ENCODE measurements at places on chromosomes 1 and 21. TPM values are rescaled to one million over a fixed set of nuclear protein-coding genes. Genes with fewer than 3 reads are reported as not detected.

DNA sequence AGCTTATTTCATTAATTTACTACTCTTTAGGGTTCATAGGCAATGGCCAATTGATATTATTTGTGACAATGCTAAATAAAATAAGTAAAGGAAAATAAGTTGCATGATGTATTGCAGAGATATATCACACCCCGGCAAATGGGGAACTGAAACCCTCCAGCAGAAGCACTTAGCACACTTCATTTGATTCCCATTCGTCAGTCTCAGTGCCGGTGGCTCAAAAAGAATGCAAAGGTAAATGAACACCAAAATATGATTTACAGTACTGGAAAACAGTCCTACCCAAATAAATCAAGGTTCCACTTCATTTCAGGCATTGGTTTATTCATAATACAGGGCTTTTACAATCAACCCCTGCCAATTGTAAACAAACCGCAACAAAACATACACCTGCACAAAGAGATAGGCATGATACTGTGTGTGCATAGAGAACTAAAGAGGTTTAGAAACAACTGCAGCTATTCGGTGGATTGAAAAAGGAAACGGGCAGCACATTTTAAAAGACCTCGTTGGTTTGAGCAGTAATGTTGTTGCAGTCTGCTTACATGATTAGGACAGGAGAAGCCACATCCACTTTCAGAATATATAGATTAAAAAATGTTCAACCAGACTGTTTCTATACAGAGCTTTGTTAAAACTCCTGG, 1019.2 kb downstream of the TTLL7 start:
- no peak for DNase-seq

GRCh38 chr1:178739285-178740045, 14.4 kb downstream of the RALGPS2 start:
- DNase-seq = no peak

DNA sequence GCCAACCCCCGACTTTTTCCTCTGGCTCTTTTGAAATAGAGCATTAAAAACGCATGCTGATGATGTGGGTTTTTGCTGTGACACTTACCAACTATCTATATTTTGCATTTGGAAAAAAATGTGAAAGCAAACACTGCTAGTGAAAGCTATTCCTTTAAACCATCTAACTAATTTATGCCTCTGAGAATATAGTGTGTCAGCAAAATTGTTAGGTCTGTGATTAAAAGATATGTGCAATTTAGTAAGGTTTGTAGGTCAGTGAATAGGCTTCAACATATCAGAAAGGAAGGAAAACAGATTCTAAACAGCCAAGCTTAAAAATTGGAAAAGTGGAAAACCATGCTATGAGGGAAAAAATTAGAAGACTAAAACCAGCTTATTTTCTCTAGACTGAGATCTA, 1929.3 kb downstream of the NCAM2 start:
- DNase-seq = no peak

DNA sequence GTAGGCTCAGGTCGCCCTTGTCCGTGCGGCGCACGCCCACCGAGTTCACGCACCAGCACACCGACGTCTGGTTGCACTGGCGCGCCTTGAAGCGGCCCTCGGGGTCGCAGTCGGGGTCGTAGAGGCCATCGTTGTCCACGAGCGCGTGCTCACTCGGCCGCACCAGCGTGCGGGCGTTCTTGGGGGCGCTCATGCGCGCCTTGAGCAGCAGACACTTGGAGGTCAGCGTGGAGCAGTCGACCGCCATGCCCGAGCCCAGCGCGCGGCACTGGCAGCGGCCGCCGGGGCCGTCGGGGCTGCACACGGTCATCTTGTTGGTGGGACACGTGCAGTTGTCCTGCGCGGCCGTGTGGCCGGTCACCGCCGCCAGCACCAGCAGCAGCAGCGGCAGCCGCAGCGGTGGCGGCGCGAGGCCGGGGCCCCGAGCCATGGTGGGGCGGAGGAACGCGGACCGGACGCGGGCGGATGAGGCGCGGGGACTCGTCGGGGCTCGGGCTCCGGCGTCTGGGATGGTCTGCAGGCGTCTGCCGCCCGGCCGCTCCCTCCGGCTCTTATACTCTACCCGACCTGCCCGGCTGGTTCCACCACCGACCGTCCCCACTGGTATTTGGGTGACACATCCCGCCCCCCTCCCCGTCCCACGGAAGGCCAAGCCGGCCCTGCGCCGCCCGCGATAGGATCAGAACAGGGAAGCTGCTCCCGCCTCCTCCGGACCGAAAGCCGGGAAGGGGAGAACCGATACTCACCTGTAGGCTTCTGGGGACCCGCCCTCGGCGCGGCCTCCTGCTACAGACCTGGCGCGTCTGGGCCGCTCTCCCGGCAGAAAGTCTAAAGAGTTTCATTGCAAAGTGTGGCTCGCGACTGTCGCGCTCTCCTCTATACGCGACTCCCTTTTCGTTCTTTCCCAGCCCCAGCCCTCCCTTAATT, at the start of gene TACSTD2:
Gene TACSTD2 (minus strand): TSS at position 526 of the 927 bp plus-strand sequence. CDS start 96 bp downstream, at position 430.
- DNase-seq = no peak

DNA sequence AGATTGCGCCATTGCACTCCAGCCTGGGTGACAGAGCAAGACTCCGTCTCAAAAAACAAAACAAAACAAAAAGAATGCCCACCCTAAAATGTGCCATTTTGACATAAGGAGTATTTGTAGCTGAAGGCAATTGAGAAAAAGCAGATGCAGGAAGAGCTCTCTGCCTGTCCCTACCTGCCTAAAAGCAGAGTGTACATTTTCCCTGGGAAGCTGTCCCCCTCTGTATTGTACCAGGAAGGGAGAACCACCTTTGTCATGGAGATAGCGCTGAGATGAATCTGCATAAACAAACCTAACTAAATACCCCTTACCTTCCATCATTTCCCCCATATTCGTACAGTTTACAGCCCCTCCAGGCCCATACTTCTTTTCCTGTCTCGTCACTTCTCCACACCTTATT, 94.4 kb upstream of the SLC45A1 start:
- DNase-seq = no peak

Gene SPATC1L
- 3.9 TPM for total RNA-seq

Gene OR10J5
- total RNA-seq = not detected

Gene SIM2
- total RNA-seq = 1.00 TPM

Gene IGSF3
- 0.25 TPM for total RNA-seq

Gene F3
- total RNA-seq = 7.0 TPM
